Fibroblast of lung (primary cell): ENCODE measurements at places on chromosomes 3 and 15.

- DNase-seq, result no peak
Observed at GRCh38 chr3:146169891-146170290, 8.9 kb upstream of the PLOD2 start.

DNA sequence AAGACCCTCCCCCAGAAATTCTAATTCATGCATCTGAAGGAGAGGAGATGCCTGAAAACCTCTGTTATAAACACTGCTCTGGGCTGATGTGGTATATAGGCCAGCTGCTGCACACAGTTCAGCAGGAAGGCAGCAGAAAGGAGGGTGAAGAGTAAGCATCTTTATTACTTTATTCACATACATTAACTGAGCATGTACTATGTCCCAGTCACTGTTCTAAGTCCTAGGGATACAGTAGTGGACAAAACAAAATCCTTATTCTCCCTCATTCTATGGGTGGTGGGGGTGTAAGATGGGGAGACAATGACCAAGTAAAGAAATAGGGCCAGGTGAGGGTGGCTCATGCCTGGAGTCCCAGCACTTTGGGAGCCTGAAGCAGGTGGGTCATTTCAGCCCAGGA, 17.8 kb upstream of the CHRNB4 start:
- no peak for DNase-seq

DNA sequence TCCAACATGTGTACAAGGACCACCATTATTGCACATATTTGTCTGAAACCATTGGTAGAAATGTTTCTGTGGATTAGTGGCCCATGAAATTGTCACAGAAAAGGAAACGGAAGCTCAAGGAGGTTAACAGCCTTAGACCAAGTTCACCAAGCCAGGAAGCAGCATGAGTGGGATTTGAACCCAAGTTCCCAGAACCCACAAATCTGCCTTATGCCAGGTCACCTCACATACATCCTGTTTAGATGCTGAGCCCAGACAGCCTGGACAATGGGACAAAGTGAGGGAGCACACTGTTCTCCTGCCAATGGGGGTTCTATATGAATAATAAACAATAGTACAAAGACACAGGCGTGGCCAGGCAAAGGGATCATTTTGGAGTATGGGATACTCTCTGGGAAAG, 59.6 kb upstream of the CA12 start:
- DNase-seq, result no peak

DNA sequence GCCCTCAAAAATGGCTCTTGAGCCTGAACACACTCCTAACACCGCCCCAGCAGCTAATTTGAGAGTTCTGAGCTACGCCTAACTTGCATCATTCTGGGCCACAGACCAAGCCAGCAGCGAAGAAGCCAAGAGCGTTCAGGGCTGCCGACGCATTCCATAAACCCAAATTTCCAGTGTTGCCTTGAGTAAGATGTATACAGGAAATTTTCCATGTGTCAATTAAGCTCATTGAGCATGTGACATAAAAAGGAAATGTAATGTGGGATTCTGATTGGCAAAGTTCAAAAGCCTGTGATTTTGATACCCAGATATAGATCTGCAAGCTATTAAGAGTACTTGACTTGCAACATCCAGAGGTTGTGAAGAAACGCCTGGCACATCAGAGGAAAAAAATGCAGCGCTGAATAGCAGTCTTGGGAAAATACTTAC, 148.6 kb upstream of the NR2F2 start:
- peak; percentile 98 for DNase-seq

- peak; percentile 26 for DNase-seq
Observed at GRCh38 chr3:156728267-156728985, 54.0 kb downstream of the TIPARP start.
